ENCODE measurements at places on chromosomes 7 and 10. TPM values are rescaled to one million over a fixed set of nuclear protein-coding genes. Genes with fewer than 3 reads are reported as not detected.
A peak's percentile ranks its signal among the peaks of the same experiment; 100 is the strongest.

The TAS2R39 gene
- total RNA-seq = not detected

The SLC26A5 gene
- total RNA-seq = not detected

DNA sequence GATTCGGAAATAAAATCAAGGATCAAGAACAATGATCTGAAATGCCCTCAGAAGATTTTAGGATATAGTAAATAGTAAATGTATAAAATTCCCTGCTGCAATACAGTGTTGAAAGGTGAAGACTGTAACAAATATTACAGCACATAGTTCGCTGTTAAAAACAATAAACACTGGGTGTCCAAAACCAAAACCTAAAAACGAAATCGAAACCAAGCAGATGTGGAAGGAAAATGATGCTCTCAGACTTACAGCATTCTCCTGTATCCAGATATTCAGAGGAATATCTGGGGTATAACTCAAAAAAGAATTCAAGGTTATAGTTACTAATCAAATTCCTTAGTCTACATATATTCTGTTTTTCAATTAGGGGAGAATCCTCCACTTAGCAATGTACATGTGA, 708.1 kb upstream of the PCDH15 start:
- H3K27me3 ChIP-seq = no peaks in the 10 kb centered on the region
- H3K36me3 ChIP-seq = no peaks in the 10 kb centered on the region
- no peaks in the 10 kb centered on the region for H3K4me1 ChIP-seq
- no peak overlapping the region for H3K4me3 ChIP-seq
- H3K27ac ChIP-seq = no peak overlapping the region

- no peak overlapping the region for H3K4me3 ChIP-seq
- H3K27me3 ChIP-seq = no peaks in the 10 kb centered on the region
These were observed 790.8 kb upstream of the KCND2 start for GRCh38 chr7:119482209-119482608.

DNA sequence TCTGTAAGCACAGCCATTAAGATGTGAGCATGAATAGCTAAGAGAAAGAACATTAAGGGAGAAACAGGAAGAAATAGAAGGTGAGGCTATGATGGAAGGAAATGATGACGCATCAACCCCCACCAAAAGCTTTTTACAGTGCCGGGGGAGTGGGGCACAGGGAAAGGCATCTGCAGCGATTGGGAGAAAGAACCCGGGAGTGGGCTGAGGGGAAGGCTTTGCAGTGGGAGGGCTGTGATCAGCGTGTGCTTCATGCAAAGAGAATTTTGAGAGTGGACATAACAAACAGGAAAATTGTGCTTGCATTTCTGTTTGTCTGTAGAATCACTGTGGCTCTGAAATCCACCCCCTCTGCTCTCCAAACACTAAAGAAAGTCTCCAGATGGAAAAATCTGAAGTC, 250.8 kb downstream of the KCNMA1 start:
- ATAC-seq = no peak
- H3K27ac ChIP-seq = peak overlapping the region; percentile 80
- no peaks in the 10 kb centered on the region for H3K36me3 ChIP-seq
- no peak overlapping the region for H3K4me3 ChIP-seq
- no peaks in the 10 kb centered on the region for H3K27me3 ChIP-seq

- H3K4me1 ChIP-seq = peaks cover 88% of the 10 kb centered on the region
- H3K36me3 ChIP-seq = no peaks in the 10 kb centered on the region
- peak overlapping the region; percentile 69 for H3K27ac ChIP-seq
These were observed 10.8 kb downstream of the AFAP1L2 start for GRCh38 chr10:114393482-114393881.

DNA sequence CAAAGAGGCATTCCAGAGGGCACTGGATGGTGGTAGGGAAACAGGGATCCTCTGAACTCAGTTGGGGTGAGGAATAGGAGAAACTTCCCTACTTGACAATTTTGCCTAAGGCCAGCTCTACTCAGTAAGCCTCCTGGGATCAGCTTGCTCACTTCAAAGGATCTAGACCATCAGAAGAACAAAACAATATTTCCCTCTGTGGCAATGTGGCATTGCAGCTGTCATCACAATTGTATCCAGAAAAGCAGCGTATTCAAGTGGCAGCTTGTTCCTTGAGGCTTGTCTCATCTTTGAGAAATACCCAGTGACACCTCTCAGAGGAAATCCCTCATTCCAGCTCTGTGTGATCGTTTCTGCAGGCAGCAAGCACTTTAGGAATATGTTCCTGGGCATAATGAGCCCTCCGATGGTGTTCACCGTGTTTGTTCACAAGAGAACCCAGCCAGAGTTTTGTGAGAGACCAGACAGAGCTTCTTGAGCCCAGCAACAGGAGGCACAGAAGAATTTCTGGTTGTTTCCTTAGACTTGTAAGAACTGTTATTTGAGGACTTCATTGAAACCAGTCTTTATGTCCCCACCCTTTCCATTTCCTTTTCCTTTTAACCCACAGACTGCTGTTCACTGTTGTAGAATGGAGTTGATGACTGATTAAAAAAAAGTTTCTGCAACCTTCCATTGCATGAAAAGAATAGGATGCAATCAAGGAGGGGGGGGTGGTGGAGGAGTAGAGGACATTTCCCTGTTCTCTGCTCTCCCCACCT, 747.3 kb downstream of the LRMDA start:
- no peaks in the 10 kb centered on the region for H3K4me1 ChIP-seq
- ATAC-seq = no peak
- H3K36me3 ChIP-seq = no peaks in the 10 kb centered on the region
- H3K27me3 ChIP-seq = no peaks in the 10 kb centered on the region
- H3K27ac ChIP-seq = no peak overlapping the region
- H3K4me3 ChIP-seq = no peak overlapping the region

GRCh38 chr7:120402079-120402767, 129.2 kb downstream of the KCND2 start:
- H3K36me3 ChIP-seq = no peaks in the 10 kb centered on the region
- H3K27ac ChIP-seq = no peak overlapping the region
- no peak overlapping the region for H3K4me3 ChIP-seq
